ENCODE measurements at places on chromosomes 6 and 20.
A peak's percentile ranks its signal among the peaks of the same experiment; 100 is the strongest.

DNA sequence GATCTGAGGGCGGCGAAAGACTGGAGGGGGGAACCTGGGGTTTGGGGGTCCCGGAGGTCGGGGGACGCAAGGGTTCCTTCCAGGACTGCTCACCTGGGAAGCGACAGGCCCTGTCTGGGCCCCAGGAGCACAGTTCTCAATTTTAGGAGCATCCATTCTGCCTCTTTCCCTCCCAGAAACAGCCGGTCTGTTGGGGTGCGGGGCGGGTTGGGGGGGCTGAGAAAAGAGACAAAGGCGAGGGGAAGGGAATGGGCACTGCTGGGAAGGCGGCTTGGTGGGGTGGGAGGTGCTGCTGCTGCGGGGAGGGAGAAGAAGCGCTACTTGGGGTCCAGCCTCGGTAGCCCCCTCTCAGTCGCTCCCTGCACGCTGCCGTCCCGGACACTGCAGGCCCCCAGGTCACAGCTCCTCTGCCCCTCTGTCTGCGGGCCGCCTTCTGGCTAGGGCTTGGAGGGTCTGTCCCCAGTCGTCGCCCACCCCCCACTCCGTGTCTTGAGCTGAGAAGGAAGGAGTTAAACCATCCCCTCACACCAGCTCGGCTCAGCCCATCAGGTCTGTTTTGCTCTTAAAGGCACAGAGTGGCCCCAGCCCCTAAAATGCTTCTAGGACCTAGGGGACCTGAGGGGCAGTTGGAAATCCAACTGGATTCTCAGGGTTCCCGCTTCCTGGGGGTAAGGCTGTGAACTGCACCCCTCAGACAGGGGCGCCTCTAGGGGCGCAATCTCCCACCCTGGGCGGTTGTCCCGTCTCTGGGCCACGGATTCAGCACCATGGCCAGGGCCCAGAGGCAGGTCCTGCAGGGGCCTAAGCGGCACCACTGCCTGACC is 690 bp downstream of the GDAP1L1 start:
- no peak for DNase-seq

GRCh38 chr6:136921381-136921935 is 643 bp upstream of the SLC35D3 start:
- no peak for DNase-seq

GRCh38 chr6:26394289-26394688 is 7.8 kb upstream of the BTN3A1 start:
- DNase-seq = peak; percentile 25

- DNase-seq = no peak
These were observed 9.9 kb upstream of the ASCC3 start for GRCh38 chr6:100891079-100891478.

GRCh38 chr6:40520084-40520483 is 67.1 kb downstream of the LRFN2 start:
- no peak for DNase-seq

DNA sequence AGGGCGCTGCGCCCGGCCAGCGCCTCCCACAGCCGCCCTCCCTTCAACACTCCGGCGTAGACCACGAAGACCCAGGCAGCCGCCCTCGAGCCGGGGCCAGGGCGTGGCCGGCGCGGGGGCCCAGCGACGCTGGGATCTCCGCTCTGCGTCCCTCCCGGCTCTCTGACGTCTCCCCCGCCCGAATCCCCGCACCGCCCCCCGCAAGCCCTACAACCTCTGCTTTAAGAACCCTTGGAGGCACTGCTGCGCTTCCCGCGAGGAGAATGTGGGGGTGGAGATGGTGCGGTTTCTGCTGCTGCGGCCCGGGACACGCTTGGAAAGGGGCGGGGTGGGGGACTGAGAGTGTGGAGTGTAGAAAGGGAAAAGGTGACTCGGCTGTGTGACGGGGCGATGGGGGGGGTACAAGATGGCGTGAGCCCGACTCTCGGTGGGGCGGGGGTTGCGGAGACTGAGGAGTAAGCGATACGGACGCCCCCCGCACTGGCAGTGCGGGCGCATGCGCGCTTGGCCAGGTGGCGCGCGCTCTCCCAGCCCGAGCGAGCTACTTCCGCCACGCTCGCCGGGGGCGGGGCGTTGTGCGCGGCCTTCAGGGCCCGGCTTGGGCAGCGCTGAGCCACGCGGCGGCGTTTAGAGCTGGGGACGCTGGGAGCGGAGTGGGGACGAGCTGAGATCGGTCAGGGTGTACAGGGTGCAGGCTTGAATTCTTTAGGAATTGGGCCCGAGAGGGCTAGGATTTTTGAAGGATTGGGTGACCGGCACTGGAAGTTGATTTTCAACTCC is at the start of gene SUPT3H:
SUPT3H (minus strand) TSS at position 381 of the 780 bp plus-strand sequence.
- peak; percentile 86 for DNase-seq

DNA sequence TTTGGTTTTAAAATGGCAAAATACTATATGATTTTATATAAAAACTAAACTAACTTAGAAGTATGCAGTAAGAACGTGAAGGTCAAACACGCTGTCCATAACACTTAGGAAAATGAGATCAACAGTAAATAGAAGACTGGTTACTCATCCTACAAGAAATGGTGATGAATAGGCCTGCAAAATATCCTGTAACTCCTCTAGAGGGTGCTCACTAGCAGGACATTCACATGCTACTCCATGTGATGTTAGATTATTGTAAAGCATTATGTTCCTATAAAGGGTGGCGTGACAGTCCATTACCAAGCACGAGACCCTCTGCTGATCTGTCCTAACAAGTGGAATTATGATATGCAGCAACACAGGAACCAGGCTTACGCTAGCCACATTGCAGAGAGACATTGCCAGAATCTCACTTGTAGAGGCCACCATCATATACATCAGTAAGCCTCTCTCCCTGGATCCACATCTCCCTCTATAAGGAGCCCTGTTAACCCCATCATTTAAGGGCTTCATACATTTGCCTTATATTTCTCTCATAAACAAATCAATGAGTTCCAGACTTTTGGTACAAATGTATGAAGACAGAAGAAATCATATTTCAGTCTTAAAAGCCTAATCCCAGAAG is 18.0 kb upstream of the DEFB129 start:
- peak; percentile 35 for DNase-seq

- no peak for DNase-seq
These were observed 38.4 kb upstream of the FUCA2 start for GRCh38 chr6:143549949-143550268.

- DNase-seq = no peak
These were observed 54.1 kb downstream of the PLAGL1 start for GRCh38 chr6:143953922-143954321.

GRCh38 chr6:16716321-16716858 is 44.9 kb downstream of the ATXN1 start:
- DNase-seq = no peak

DNA sequence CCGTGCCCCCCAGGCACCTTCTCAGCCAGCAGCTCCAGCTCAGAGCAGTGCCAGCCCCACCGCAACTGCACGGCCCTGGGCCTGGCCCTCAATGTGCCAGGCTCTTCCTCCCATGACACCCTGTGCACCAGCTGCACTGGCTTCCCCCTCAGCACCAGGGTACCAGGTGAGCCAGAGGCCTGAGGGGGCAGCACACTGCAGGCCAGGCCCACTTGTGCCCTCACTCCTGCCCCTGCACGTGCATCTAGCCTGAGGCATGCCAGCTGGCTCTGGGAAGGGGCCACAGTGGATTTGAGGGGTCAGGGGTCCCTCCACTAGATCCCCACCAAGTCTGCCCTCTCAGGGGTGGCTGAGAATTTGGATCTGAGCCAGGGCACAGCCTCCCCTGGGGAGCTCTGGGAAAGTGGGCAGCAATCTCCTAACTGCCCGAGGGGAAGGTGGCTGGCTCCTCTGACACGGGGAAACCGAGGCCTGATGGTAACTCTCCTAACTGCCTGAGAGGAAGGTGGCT is 960 bp downstream of the TNFRSF6B start:
- DNase-seq = no peak

GRCh38 chr6:93784794-93785693 is 365.7 kb upstream of the EPHA7 start:
- no peak for DNase-seq

DNA sequence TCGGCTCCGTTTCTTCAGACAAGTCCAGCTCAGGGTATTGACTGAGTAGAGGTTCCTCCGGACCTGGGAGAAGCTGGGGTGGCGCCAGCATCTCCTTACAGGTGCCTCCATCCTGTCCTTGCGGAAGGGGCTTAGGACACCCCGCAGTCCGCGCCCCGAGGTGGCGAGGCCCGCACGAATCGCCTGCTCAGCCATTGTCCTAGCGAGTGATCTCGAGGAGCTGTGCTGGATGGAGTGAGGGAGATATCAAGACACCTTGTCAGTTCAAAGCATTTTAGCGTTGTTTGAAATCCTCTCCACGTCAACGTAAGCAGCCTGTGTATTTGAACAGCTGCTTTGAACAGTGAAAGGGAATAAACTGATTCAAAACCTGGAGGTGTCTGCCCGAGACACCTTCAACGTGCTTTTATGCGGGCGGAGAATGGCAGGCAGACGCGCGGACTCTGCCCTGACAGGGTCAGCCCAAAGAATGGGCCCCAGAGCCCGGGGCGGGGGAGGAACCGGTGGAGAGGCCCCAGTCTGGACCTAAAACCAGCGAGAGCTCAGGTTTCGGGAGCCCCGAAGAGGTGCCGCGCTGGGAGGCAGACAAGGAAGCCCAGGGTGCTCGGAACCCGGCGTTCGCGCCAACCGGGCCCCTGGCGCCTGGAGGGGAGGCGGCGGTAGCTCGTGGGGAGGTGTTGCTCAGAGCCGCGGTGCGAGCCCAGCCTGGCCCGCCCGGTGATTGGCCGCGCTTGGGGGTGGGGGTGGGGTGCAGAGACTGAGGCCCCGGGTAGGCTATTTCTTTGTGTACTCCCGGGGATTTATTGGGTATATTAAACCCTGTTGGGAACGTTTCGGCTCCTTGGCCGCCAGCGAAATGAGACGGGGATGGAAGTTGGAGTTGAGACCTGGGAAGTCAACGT is 3.1 kb upstream of the POU3F2 start:
- DNase-seq = no peak

- DNase-seq = peak; percentile 46
These were observed 57.1 kb downstream of the KIZ start for GRCh38 chr20:21182832-21183563.

- no peak for DNase-seq
These were observed 49.0 kb upstream of the VSTM2L start for GRCh38 chr20:37853823-37854375.

GRCh38 chr6:109121411-109121810 is 26.1 kb downstream of the CEP57L1 start:
- DNase-seq = no peak

- no peak for DNase-seq
These were observed 28.9 kb downstream of the INSM1 start for GRCh38 chr20:20396794-20397193.

- no peak for DNase-seq
These were observed 15.8 kb downstream of the TSPYL4 start for GRCh38 chr6:116238083-116238482.

GRCh38 chr6:28402197-28402596 is 2.6 kb upstream of the ZSCAN12 start:
- DNase-seq = no peak

DNA sequence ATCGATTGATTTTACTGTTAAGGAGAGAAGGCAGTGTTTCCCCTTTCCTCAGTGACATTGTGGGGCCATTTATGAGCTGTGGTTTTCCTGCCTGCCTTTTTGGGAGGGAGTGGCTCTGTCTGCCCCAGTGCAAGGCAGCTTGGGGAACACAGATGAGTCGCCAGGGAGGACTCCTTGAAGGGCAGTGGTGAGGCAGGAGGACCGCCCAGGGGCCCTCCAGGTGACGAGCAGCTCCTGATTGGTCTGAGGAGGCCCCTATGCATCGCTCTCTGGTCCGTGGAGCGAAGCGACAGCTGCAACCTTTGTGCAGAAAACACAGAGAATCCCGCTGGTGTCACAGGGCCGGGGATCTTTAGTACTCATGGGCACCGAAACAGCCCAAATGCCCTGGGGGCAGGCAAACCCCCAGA is 100.3 kb downstream of the TMEM242 start:
- DNase-seq = no peak

DNA sequence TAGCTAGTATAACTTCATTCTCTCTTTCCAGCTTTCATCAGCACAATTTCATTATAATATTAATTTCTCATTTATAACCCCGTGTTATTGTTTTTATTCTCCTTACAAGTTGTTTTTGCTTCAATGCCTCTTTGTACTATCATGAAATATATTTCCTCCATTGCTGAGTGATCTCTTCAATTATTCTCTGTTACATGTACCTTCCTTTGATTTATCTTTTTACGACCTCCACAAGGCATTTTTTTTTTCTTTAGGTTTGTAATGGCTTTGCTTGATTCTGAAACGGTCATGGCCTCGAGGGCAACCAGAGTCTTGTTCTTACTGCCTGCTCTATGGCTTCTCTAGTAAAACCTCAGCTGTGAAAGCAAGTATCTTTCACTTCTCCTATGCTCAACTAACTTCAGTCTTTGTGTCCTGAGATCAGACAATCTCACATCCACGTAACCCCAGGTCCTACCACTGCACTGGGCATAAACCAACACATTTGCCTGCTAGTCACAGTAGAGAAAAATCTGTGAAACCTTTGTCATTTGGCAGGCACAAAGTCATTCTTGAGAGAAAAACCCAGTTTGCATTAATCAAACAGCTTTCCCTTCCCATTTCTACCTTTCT is 119.9 kb downstream of the UST start:
- DNase-seq = no peak

DNA sequence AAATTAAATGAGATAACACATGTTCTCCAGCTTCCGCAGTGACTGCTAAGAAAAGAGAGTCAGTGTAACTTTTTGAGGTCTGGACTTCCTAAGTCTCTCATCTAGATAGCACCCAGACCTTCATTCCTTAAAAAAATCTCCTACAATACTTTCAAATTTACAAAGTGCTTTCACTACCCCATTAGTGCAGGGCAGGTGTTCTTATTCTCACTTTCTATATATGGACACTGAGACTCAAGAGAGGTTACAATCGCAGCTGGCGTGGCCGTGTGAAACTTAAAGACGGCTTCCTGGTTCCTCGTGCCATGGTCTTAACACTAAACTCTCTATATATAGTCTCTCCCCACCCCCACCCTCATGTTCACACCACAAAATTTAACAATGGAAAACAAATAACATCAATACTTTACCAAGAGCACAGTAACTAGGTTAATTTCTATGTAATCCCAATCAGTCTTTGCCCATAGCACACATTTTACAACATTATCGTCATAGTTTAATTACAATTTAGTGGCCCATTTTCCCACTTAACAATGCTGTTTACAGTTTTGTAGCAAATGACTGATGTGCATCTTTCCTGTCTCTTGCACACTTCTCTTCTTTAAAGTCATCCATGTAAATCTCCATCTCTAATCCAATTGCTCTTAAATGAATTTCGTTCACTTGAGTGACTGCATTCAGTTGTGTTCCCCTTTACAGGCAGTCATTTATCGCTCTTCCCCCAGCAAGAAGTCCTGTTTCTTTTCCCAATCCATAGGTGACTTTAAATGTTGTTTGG is 78.8 kb upstream of the ARID1B start:
- no peak for DNase-seq

GRCh38 chr6:60867548-60867947 is 1418.5 kb downstream of the KHDRBS2 start:
- DNase-seq = no peak

DNA sequence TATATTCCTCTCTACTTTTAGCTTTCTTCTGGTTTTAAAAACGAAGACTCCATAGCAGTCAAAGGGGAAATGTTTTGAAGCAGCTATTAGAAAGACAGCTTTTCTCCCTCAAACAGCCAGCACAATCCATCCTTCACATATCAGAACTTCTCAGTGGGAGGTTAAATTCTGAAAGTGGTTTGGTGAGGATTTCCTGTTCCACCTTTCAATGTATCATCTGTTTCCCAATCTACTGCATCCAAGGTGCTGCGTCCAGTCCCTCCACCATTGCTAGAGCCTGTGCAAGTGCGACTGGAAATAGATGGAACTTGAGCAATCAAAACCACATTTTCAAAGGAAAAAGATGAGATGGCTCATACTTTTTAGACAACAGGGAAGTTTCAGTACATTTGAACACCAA is 508.3 kb upstream of the ARID1B start:
- no peak for DNase-seq

Data from AG09319 (cell line).